GM03348 (cell line): ENCODE measurements at places on chromosomes 5 and 9.

DNA sequence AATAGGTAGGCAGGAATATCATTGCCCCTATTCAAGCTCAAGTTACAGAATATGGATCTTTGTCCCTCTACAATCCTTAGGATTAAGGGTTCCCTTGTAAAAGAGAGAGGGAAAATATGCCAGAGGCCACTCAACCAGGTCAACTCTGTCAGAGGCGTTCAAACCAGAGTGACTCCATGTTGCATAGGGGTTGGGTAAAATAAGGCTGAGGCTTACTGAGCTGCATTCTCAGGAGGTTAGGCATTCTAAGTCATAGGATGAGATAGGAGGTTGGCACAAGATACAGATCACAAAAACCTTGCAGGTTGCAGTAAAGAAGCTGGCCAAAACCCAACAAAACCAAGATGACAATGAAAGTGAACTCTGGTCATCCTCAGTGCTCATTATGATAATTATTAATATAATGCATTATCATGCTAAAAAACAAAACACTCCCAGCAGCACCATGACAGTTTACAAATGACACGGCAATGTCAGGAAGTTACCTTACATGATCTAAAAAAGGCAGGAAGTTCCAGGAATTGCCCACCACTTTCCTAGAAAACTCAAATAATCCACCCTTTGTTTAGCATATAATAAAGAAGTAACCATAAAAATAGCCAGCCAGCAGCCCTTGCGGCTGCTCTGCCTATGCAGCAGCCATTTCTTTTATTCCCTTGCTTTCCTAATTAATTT lies 64.8 kb downstream of the ERP44 start:
- no peak for DNase-seq

GRCh38 chr5:107517185-107518033 lies 153.3 kb downstream of the EFNA5 start:
- no peak for DNase-seq

GRCh38 chr5:134445856-134446818 lies 34.5 kb upstream of the CDKN2AIPNL start:
- no peak for DNase-seq

DNA sequence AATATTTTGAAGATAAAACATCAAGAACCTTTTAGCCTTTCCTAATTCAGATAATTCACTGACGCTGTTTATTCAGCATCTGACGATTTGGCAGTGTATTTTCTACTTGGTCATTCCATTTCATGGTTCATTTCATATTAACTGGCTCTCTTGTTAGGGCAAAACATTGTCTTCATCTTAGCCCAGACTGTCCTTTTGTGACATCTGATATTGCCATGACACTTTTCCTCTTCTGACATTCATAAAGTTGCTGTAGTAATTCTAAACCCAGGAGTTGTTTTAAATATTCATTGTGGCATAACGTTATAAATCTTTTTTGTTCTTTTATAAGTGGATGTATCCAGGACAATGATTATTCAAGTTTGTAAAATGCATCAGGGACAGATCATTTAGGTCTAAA lies 1.8 kb downstream of the SCAMP1 start:
- DNase-seq = no peak

DNA sequence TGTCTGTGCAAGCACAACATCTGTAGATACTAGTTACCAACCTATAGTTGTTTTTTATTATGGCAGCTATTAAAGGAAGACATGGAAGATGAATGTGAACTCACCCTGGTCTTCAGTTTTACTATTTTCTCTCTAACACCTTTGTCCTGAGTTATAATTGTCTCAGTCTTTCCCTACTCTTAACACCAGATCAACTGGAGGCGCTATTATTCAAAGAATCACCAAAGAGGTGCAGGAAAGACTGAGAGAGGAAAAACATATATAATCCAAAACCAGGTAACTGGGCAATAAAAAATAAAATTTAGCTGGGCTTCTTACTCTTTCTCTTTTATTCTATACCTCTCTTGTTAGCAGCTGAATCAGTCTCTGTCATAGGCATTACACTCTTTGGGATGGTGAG lies 134.2 kb upstream of the C6 start:
- DNase-seq = no peak

DNA sequence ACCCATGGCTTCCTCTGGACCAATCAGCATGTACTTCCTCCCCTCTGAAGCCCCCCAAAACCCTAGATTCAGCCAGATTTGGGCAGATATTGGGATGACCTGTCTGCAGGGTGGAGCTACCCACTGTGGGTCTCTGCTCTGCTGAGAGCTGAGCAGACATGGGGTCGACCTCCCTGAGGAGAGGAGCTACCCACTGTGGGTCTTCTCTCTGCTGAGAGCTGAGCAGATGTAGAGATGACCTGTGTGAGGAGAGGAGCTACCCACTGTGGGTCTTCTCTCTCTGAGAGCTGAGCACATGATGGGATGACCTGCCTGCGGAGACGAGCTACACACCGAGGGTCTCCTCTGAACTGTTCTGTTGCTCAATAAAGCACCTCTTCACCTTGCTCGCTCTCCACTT lies 89.6 kb downstream of the CAVIN4 start:
- no peak for DNase-seq

- peak; percentile 51 for DNase-seq
Observed at GRCh38 chr9:116155698-116156039, 2.1 kb downstream of the PAPPA start.
